ENCODE measurements at places on chromosomes 4 and X.

DNA sequence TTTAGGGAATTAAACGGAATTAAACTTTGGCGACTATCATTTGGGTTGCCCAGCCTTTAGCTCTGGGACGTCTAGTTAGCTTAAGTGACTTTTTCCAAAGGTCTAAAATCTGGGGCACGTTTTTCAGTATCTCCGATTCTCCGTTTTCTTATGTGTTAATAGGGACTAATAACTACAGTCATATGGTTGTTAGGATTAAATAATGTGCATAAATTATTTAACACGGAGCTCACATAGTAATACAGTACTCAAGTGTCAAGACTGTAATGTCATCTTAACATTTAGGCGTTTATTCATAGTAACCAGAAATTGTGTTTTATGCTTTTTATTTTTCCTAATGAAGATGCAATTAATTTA, 466 bp upstream of the CCNA2 start:
- no peaks in the 10 kb centered on the region for H3K27me3 ChIP-seq
- peak overlapping the region; percentile 74 for H3K27ac ChIP-seq
- peaks cover 9% of the 10 kb centered on the region for H3K4me1 ChIP-seq
- peak overlapping the region; percentile 63 for H3K4me3 ChIP-seq
- H3K36me3 ChIP-seq, result no peaks in the 10 kb centered on the region
- DNase-seq, result no peak

GRCh38 chrX:5306654-5307121, 922.0 kb downstream of the NLGN4X start:
- H3K27ac ChIP-seq, result no peak overlapping the region
- DNase-seq, result no peak
- H3K4me3 ChIP-seq, result no peak overlapping the region
- no peaks in the 10 kb centered on the region for H3K36me3 ChIP-seq
- H3K4me1 ChIP-seq, result no peaks in the 10 kb centered on the region

DNA sequence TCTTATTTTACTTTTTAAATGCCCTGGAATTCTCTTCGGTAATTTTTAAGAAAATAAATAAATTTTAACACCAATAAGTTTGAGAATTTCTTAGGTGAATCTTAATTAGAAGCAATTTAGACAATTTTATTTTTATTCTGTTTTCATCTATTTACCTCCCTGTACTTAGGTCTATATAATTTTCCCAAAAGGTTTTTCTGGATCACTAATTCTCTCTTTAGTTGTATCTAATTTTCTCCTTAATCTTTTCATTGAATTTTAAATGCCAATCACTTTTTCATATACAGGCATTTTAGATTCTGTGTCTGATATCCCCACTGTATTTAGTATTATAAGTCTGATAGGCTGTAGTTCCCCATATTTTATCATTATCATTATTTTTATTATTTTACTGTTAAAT, 845.3 kb downstream of the TRIML1 start:
- no peaks in the 10 kb centered on the region for H3K4me1 ChIP-seq

- no peaks in the 10 kb centered on the region for H3K36me3 ChIP-seq
- H3K27me3 ChIP-seq, result no peaks in the 10 kb centered on the region
- H3K4me1 ChIP-seq, result peaks cover 8% of the 10 kb centered on the region
- DNase-seq, result no peak
- no peak overlapping the region for H3K27ac ChIP-seq
Measured at GRCh38 chr4:14835708-14836425, 166.4 kb upstream of the CPEB2 start.

Data from vagina (tissue), 2 donors.